ENCODE measurements at places on chromosomes 1 and 21.
A peak's percentile ranks its signal among the peaks of the same experiment; 100 is the strongest.

DNA sequence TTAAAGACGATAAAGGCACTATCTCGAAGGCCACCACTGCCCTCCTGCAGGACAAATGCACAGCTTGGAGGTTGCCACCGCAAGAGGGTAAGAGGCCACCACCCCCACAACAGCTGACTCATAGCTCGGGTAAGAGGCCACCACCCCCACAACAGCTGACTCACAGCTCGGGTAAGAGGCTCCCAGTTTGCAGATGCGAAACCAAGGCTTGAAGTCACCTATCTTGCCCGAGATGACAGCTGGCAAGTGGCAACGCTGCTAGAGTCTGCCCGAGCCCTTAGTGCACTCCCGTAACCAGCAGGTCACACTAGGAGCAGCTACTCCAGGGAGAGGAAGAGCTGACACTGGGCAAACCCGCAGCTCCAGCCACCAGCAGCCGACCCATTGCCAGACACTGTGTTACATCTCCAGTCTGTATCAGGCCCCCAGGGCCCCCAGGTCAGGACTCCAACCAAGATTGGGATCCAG, 17.1 kb upstream of the SPSB1 start:
- peak; percentile 62 for DNase-seq

DNA sequence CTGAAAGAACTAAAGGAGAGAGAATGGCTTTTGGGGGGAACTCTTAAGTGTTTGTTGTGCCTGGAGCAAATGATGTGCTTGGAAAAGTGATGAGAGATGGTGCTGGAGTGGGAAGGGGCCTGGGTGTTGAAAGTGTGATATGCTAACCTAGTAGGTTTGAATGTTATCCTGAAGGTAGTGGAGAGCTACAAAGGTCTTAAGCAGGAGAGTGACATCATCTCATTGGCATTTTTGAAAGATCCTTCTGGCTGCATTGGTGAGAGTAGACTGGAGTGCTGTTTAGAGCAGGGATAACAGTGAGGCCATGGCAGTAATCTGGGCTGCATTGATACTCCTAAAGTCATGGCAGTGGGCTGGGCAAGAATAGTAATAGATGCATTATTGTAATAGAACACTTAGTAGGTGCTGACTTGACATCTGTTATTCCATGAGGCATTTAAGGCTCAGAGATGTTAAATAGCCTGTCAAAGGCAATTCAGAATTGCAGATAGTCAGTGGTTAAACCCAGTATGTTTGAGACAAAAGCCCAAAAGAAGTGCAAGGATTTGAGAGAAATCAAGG, 44.5 kb downstream of the MDM4 start:
- no peak for DNase-seq

GRCh38 chr1:206816390-206817287, 44.3 kb upstream of the IL10 start:
- DNase-seq = peak; percentile 55

GRCh38 chr1:203671521-203672278, 45.1 kb downstream of the ATP2B4 start:
- no peak for DNase-seq

DNA sequence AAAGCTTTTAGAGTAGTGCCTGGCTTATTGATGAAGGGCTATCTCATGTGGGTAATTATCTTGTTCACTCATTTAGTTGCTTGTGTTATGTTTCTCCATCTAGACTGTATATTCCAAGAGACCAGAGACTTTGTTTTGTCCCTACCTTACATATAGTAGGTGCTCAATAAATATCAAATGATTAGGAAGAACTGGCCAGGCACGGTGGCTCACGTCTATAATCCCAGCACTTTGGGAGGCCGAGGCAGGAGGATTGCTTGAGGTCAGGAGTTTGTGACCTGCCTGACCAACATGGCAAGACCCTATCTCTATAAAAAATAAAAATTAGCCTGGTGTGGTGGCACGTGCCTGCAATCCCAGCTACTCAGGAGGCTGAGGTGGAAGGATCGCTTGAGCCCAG, 9.0 kb downstream of the FBXO2 start:
- no peak for DNase-seq

DNA sequence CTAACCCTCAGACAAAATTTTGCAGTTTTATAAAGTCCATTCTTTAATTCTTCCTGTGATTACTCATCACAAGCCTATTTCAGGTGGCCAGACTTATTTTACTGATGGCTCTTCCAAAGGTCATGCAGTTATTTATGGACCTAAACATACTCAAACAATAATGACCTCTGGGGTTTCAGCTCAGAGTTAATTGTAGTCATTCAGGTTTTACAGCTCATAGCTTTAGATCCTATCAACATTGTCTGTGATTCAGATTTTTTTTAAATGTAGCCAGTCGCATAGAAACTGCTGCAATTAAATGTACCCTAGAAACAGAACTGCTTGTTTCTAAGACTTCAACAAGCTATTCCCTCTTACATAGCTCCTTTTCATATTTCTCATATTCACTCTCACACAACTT, 270.8 kb downstream of the COL11A1 start:
- no peak for DNase-seq

- no peak for DNase-seq
These were observed 58.9 kb downstream of the OLFML3 start for GRCh38 chr1:114037962-114038816.

GRCh38 chr1:210369425-210369824, 40.7 kb downstream of the HHAT start:
- DNase-seq = no peak

DNA sequence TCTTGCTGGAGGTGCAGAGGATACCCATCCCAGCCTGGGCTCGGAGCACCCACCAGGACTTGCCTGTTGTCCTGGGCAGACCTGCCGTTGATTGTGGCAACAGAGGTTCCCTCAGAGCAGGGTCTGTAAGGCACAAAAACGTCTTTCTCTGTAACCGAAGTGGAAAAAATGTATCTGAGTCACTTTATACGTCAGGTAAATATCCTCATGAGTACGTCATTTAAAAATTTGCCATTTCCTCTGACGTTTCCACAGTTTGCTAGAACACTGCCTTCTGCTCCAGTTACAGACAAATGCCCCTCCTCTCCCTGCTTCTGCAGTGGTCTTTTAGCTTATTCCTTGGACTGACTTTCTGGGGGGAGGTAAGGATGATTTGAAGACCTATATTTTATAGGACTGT, 326.8 kb downstream of the HHAT start:
- no peak for DNase-seq

- no peak for DNase-seq
These were observed 107.0 kb upstream of the HMCN1 start for GRCh38 chr1:185627171-185627570.

DNA sequence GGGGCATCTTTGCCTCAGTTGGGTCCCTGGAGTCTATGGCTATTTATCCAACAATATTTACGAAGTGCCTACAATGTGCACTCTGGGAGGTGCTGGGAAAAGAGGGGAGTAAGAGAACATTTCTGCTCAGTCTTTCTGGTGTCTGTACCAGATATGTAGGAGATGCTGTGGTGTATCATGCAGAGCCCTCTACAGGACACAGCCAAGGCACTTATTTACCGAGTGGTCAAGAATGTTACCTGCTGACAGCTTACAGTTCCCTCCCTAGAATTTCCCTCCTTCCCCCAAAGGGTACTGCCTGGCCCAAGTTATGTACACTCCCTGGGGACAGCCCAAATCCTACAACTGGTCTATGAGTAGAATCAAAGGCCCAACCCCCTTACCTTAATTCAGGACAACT, 177.7 kb downstream of the C1orf94 start:
- DNase-seq = no peak

- no peak for DNase-seq
These were observed 255.9 kb upstream of the VAMP3 start for GRCh38 chr1:7515175-7515574.

DNA sequence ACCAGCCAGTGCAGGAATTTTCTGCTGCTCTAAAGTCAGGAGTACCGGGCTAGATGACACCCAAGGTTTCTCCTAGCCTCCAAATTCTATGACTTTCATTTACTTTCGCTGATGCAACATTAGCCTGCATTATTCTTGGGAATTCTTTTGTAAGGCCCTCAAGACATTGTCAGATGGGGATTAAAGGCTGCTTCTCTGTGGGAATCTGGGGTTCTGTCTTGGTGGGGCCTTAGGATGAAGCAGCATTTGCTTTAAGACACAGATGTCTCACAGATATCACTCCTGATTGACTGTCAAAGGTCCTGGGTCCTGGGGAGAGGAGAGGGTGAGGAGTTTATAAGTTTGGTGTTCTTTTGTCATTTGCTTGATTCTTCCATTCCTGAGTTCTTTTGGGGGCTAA, 11.6 kb downstream of the PKP1 start:
- DNase-seq = no peak

DNA sequence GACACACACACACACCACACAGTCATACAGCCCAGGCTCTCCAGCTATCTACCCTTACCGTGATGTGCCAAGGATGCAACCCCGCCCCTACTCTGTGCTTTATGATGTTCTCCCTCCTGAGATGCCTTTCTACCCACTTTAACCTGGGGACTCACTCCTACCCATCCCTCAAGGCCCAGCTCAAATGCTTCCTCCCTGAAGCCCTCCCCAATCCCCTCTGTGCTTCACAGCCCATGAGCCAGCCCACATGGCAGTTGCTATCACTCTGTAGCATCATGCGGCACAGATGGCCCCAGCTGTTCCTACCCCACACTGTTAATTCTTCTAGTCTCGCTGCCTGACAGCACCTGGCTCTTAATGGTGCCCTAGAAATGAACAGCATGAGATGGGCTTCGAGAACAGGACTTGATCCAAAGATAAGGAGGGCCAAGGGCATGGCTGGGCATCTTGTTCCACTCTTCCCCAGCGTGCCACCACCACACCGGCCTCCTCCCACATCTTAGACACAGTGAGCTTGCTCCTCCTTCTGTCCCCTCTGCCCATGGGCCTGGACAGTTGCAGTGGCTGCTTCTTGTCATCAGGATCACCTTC, 109.8 kb downstream of the GLIS1 start:
- DNase-seq = no peak

GRCh38 chr1:94481473-94481933, 60.1 kb downstream of the F3 start:
- DNase-seq = peak; percentile 48
